ENCODE measurements at places on chromosomes 2 and 18.

DNA sequence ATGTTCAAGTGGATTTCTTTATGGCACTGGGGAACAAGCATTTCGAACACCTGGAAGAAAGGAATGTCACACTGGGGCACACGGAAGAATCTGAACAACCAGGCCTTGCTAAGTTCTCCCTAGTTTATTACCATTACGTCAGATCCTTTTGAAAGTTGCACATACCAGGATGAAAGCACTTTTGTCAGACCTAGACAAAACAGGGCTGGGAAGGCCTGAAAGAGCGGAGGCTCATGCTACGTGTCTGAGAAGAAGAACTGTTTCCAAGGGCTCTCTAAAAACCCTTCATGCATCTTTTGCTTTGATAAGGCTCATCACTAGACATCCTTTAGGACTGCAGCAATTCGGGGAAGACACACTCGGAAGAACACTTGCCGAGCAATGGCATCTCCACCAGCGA lies 15.4 kb upstream of the SLC25A52 start:
- no peak for DNase-seq

DNA sequence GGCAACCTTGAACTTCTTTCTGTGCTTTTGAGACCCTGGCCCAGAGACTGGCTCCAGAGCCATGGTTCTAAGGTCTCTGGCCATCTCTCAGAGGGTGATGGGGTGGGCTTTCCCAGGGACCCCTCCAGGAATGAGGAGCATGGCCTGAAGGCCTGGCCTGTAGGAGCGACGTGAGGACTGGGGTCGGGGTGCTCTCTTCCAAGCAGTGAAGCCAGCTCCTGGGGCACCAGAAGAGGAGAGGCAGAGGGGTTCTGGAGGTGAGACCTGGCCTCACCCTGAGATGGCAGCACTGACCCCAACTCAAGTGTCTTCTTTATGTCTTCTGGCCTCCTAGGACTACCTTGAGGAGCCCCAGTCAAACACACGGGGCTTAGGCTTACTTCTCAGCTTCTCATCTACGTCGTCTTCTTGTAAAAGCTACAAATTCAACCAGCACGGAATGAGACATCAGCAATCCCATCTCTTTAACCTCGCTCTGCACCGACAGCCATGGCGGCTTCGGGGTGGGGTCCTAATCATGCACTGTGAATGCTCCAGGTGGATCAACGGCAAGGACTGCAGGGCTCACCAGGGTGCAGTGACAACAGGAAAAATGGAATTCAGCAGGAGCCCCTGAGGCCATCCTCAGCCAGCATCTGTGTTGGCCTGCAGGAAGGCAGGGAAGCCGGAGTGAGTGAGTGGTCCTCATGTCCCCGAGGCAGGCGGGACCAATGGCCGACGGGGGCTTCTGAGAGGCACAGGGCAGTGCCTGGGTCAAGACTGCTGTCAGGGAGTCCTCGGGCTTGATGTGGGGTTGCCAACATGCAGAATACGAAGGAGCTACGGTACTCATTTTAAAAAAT lies 214.1 kb downstream of the HDAC4 start:
- peak; percentile 9 for DNase-seq

DNA sequence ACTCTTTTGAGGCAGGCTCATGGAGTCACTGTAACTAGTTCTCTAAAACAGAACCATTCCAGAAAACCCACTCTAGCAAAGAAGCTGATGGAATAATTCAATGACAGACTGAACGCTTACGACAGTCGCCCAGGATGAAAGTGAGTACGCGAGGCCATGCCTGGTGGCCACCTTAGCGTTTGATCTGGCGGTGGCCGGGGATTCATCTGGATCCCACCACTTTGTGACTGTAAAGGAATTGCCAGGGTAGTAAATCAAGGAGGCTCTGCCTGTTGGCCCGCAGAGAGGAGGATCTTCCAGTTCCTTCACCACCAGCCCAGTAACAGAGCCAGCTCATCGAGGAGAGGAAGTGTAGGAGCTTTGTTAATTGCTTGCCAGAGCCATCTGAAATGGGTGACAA lies 34.6 kb downstream of the GREB1 start:
- peak; percentile 19 for DNase-seq

DNA sequence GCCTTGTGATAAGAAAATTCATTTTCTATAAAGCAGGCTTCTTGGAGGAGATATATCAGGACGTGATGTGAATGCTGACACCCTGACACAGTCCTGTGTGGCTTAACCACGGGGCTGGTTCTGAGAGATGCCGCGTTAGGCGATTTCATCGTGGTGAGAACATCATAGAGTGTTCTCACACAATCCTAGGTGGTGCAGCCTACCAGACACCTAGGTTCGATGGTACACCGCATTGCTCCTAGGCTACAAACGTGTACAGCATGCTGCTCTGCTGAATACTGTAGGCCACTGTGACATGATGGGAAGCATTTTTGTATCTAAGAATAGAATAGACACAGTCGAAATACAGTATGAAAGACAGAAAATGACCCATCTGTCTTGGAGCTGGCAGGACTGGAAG lies 82.5 kb downstream of the TNFRSF11A start:
- DNase-seq, result no peak

- DNase-seq, result no peak
These were observed 16.7 kb upstream of the FOSL2 start for GRCh38 chr2:28375742-28376631.

- DNase-seq, result no peak
These were observed 140.9 kb upstream of the RNF152 start for GRCh38 chr18:62033756-62034155.
